ENCODE measurements at places on chromosomes 4 and X.

DNA sequence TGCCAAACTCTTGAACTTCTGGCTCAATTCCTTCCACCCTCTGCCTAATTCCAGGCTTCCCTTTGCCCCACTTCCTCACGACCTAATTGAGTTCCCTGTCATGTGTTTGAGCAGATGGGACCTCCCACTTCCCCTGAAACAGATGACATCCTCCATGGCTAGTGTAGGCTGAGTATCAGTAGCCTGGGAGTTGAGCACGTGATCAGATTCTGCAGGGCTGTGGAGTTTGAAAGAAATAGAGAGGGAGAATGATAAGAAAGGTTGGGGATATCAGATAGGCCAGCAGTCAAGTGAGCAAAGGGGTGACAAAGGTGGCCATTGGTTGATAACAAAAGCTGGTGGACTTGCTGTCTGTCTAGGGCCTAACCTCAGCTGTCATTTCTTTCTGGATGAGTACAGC lies 18.8 kb upstream of the NWD2 start:
- DNase-seq: no peak

- DNase-seq: no peak
Measured at GRCh38 chr4:157591245-157591644, 370.7 kb downstream of the GRIA2 start.

DNA sequence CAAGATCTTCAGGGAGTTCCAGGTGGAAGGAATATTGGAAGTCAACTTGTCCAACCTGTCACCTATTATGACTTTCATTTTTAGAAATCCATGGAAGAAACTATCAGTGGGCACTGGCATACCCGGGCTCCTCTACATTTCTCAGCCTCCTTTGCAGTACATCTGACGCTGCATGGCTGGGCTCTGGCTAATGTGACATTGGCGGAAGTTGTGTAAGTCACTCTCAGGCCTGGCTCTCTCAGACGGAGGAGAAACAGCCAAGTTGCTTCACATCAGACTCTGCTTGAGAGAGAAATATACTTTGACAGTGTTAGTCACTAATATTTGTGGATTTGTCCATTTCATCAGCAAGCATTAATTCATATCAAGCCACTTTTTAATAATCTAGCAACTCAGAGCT lies 4.5 kb downstream of the DCHS2 start:
- DNase-seq: no peak

DNA sequence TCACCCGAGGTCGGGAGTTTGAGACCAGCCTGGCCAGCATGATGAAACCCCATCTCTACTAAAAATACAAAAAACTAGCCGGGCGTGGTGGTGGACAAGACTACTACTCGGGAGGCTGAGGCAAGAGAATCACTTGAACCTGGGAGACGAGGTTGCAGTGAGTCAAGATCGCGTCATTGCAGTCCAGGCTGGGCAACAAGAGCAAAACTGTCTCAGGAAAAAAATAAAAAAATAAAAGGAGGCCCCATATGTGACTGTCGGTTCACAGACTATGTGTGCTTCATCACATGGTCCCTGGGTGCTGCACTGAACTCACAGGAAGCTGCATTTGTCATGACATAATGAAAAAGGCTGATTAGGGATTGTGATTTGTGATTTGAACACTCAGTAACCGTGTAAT lies 6.4 kb downstream of the TRIML1 start:
- DNase-seq: no peak

DNA sequence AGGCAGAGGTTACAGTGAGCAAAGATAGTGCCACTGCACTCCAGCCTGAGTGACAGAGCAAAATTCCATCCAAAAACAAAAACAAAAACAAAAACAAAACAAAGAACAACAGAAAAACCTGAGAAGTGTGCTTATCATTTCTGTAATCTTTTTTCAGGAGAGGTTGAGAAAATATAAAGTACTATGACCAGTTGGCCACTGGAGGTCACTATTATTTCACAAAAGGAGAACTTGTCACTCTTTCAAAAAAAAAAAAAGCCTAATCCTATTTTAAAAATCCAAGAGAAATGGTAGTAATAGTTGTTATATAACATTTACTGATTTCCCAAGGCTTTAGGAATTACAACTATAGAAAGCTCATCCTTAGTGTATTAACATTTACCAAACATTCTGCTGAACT lies 24.9 kb upstream of the RNF150 start:
- peak; percentile 24 for DNase-seq

GRCh38 chrX:111244235-111244750 lies 26.0 kb downstream of the CAPN6 start:
- DNase-seq: peak; percentile 34

GRCh38 chrX:107360788-107361360 lies 88.6 kb upstream of the FRMPD3 start:
- DNase-seq: no peak

DNA sequence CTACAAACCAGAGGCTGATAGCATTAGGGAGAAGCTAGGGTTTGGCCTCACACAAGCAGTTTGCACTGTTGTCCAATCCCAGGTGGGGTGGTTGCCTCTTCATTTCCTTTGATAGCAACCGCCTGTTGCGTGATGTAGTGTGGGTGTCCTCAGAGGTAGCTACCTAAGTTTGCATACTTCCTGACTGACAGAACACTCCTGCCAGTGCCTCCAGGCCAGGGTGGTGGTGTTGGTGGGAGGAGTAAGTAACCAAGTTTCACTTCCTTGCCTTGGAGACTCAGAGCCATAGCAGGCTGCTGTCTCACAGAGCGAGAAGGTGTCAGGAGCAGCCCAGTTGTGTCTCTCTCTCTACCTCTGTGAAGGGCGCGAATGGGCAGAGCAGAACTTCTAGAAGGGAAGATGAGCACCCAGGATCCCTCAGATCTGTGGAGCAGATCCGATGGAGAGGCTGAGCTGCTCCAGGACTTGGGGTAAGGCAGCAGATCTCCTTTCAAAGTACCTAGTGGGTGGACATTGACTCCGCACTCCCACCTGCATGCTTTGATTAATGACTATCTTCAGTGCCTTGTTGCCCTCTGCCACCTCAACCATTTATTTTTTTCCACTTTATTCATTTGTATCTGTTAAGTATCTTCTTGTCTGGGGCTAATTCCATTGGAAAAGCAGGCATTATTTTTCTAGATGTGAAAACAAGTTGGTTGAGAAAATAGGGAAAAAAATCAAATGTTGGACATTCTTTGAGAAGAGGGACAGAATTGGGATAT lies at the start of gene DAPP1:
TSS of gene DAPP1 (plus strand) at position 283 of the 764 bp plus-strand sequence. CDS start at position 370, 87 bp downstream.
- peak; percentile 56 for DNase-seq

DNA sequence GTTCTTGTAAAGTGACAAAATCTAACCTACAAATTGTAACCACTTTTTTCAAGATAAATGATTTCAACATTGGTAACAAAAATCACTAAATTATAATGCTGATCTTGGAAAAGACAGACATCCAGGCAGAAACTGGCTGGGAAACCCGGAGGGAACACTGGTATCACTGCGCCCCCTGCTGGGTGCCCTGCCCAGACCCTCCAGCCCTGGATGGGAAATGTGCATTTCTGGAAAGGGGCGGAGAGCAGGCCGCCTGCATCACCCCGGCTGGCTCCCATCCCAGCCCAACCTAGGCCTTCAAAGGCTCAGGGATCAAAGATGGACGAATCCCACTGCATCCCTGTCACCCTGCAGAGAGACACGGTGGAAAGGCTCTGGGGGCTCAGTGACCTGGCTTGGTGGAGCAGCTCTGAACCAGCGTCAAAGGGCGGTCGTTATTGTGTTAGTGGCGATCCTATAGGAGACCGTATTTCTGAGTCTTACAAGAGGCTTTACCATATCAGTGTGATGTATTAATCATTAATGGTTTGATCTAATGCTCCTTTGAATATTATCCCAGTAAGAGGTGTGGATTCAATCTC lies 37.3 kb downstream of the ACOX3 start:
- peak; percentile 83 for DNase-seq

GRCh38 chr4:98363431-98363830 lies 102.2 kb downstream of the RAP1GDS1 start:
- DNase-seq: no peak

- DNase-seq: no peak
Measured at GRCh38 chr4:26094076-26094475, 180.1 kb downstream of the SMIM20 start.

DNA sequence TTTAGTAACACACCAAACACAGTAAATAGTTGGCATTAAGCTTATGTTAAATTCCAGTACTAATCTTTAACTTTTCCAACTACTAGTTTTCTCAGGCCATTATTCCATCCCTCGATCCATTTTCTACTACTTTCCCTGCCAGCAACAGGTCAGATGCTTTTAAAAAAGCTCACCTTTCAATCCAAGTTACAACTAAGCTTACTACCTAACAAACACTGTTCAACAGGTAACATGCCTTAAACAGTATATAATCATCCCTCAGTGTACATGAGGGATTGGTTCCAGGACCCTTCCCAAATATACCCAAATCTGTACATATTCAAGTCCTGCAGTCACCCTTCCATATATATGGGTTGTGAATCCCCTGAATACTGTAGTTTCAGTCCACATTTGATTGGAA lies 5.5 kb downstream of the CCNA2 start:
- DNase-seq: no peak

DNA sequence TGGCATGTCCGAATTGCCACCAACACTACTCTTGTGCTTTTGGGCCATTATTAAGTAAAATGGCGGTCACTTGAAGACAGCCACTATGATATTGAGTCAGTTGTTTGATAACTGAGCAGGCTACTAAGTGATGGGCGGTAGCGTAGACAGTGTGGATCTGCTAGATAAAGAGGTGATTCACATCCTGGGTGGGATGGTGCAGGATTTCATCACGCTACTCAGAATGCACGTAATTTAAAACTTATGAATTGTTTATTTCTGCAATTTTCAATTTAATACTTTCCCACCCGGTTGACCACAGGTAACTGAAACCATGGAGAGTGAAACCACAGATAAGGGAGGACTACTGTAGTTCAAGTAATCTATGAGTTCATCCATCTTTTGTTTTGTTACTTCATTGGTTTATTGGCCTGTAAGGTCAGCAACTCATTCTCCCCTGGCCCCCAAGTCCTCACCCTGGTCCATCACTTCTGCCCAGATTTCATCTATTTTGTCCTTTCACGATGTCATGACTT lies 2.9 kb downstream of the ARAF start:
- DNase-seq: peak; percentile 3

- no peak for DNase-seq
Measured at GRCh38 chrX:40171513-40172400, 74.0 kb upstream of the BCOR start.

- DNase-seq: no peak
Measured at GRCh38 chr4:25956260-25956659, 42.2 kb downstream of the SMIM20 start.

GRCh38 chr4:86657910-86658309 lies 63.8 kb downstream of the PTPN13 start:
- peak; percentile 34 for DNase-seq

GRCh38 chr4:3376266-3376665 lies 65.5 kb upstream of the HGFAC start:
- no peak for DNase-seq

DNA sequence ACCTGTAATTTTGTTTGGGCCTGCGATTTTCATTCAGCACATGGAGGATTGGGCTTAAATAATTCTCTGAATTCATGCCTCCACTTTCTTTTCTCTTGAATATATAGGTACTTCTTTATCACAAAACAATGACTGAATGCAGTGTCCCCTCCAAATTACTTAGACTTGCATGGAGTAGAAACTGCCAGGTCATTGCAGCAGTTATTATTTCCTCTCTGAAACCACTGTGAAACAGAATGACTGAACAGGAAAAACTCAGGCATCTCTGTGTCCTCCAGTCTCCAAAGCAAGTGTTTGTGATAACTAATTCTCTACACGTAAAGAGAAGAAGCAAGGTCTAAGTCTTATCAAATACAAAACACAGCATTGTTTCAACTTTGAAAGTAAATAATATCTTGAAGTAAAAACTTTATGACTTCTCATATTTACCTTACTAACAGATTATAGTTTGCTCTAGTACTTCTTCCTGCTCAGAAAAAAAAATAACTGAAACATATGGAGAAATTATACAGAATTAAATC lies 144.5 kb upstream of the DIAPH2 start:
- no peak for DNase-seq

Measured in GM13976 (cell line).